ENCODE measurements at places on chromosomes 5 and 9. TPM values are rescaled to one million over a fixed set of nuclear protein-coding genes. Genes with fewer than 3 reads are reported as not detected.

The KIF12 gene
- total RNA-seq = 2.3 TPM

The PARP8 gene
- total RNA-seq = 14.5 TPM

The BTNL8 gene
- 0.49 TPM for total RNA-seq

The STKLD1 gene
- 0.49 TPM for total RNA-seq
